ENCODE measurements at places on chromosomes 4 and X.

DNA sequence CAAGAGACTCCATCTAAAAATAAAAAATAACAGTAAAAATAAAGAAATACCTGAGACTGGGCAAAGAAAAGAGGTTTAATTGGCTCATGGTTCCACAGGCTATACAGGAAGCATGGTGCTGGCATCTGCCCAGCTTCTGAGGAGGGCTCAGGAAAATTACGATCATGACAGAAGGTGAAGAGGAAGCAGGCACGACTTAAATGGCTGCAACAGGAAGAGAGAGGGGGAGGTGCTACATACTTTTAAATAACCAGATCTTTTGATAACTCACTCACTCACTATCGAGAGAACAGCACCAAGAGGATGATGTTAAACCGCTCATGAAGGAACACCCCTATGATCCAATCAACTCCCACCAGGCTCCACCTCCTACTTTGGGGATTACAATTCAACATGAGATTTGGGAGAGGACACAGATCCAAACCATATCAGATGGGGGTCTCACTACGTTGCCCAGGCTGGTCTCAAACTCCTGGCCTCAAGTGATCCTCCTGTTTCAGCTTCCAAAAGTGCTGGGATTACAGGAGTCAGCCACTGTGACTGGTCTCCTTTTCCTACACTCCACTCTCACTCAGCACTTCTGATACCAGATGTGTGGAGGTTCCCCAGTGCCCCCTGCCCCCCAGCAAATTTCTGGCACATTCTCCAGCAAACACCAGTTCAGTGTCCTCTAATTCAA lies 11.9 kb upstream of the ZNF157 start:
- DNase-seq = no peak

DNA sequence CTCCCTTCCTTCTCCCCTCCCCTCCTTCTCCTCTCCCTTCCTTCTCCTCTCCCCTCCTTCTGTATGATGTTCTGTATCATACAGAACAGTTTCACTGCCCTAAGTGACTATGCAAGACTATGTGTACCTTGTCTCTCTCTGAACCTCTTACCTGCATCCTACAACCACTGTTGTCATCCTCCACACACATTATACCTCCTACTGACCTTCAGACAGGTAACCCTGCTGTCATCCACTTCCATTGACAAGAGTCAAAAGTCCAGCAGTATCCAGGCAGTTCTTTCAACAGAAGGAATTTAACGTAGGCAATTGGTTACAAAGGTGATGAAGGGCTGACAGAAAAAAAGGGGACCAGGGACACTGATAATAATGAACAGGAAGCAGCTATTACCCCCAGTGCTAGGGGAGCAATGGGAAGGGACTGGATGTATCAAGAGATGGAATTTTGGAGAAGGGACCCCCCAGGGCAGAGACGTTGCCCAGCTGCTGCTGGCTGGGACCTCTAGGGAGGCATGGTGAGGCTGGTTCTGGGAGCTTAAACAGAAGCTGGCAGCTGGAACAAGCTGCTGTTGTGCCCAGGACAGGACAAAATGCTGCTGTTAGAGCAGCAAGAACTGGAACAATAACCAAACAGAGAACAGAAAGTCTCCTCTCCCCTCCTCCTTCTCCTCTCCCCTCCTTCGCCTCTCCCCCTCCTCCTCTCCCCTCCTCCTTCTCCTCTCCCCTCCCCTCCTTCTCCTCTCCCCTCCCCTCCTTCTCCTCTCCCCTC lies 84.7 kb downstream of the DCTD start:
- DNase-seq = no peak

DNA sequence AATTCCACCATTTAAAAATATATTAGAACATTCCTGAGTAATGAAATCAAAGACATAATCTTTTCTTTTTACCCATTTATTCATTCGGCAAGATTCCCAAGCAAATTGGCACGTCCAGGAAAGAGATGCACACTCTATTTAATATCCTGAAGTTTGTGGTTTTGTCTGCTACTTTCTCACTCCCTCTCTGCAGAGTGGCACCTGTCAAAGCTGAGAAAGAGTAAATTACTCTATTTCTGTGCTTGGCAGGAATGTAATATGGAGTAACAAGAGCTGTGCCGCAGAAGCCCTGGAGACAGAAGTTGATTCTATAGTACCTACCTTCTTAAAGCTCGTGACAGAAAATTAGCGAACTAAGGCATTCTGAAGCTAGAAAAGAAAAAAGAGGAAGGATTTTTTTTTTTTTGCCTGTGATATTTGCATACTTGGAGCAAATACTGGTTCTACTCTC lies 5.5 kb downstream of the GSTCD start:
- no peak for DNase-seq

GRCh38 chr4:36292556-36293188 lies 11.3 kb downstream of the DTHD1 start:
- DNase-seq = no peak

- no peak for DNase-seq
These were observed 10.4 kb downstream of the SLC10A7 start for GRCh38 chr4:146511381-146511780.

- no peak for DNase-seq
These were observed 1599.7 kb downstream of the ARAP2 start for GRCh38 chr4:34644579-34645115.

DNA sequence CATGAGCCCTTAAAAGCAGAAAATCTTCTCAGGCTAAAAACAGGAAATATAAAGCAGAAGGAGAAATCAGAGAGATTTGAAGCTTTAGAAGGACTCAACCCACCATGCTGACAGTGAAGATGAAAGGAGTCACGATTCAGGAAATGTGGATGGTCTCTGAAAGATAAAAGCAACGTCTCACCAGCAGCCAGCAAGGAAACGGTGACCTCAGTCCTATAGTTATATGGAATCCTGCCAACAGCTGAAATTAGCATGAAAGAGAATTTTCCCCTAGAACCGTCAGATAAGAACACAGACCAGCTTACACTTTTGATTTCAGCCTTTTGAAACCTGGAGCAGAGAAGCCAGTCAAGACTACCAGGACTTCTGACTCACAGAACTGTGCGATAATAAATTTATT lies 715.7 kb upstream of the HTR2C start:
- DNase-seq = no peak

DNA sequence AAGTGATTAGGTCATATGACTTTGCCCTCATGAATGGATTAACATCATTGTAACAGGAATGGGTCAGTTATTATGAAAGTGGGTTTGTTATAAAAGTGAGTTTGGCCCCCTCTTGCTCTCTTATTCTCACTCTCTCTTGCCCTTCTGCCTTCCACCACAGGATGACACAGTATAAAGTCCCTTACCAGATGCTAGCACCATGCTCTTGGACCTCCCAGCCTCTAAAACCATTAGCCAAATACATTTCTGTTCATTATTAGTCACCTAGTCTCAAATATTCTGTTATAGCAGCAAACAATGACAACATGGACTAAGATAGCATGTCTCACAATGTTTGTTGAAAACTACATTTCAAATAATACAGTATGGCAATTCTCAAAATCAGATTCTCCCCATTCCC lies 59.7 kb downstream of the RWDD4 start:
- DNase-seq = no peak

GRCh38 chr4:128675083-128675482 lies 134.4 kb upstream of the JADE1 start:
- DNase-seq = no peak

DNA sequence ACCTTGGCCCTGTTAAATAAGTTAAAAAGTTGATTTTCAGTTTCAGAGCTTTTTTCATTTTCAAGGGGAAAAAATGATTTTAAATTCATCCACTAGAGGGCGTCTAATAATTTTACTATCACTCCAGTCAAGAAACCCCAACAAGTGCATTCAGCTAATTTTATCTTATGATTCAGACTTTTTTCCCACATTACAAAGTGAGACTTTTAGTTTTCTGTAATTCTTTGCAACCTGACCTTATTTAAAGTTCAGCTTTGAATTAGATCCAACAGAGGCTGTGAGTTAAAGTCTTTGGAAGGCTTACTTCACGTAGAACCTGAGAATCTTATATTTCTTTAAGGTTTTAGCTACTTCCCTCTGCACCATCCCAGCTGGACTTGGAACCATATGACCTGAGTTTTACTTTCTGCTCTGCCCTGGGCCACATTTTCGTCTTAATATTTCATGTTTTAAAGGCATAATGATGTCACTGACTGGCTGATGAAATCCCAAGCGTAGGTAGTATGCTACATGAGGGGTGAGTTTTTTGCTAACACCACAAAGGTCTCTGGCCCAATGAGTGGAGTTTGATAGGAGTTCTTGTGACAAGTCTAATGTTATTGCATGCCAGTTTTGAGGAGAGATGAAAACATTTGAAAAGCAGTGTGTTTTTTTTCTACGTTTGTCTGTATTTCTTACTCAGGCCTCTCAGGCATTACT lies 7.2 kb downstream of the GNRHR start:
- DNase-seq = no peak

All from stimulated activated CD4-positive, alpha-beta T cell treated with anti-CD3 and anti-CD28 coated beads, Interleukin-15, amount 100 ng/mL, for 1 hour (primary cell).